Urothelium cell line (cell line): ENCODE measurements at places on chromosomes 3 and 15.

DNA sequence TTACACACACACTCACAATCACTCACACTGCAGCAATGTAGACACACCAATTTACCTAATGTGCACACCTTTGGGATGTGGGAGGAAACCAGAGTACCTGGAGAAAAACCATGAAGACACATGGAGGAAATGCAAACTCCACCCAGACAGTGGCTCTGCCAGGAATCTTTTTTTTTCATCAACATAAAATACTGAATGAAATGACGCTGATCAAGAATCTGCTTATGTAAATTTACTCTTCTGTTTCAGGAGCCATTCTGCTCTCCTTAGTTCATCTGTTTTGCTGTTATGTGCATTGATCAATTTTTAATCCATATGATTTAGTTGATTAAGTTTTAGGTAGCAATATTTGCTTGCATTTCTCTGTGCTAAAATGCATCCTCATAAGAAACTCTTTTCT lies 414.2 kb upstream of the CCDC54 start:
- DNase-seq = no peak

DNA sequence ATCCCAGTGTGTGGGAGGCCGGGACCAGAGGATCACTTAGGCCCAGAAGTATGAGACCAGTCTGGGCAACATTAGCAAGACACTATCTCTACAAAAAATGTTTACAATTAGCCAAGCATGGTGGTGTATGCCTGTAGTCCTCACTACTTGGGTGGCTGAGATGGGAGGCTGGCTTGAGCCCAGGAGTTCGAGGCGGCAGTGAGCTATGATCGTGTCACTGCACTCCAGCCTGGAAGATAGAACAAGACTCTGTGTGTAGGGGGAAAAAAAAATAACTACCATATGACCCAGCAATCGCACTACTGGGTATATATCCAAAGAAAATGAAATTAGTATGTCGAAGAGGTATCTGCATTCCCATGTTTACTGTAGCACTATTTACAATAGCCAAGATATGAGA lies 22.6 kb downstream of the RYK start:
- DNase-seq = no peak

GRCh38 chr15:70114221-70114620 lies 16.5 kb upstream of the TLE3 start:
- no peak for DNase-seq

DNA sequence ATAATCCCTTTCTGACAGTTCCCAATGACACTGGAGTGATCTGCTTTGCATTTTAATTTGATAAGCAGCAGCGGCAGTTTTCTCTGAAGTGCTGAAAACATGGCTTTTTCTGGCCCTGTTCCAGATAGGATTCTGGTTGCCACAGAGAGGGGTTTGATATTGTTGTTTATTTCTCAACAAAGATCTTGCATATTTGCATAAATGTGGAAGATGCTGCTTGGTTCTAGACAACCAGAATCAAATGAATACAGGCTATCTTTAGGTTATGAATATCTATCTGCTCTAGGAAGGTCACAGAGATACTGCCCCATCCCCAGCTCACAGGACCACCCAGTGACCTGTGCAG lies 137.1 kb downstream of the ZNF609 start:
- no peak for DNase-seq

DNA sequence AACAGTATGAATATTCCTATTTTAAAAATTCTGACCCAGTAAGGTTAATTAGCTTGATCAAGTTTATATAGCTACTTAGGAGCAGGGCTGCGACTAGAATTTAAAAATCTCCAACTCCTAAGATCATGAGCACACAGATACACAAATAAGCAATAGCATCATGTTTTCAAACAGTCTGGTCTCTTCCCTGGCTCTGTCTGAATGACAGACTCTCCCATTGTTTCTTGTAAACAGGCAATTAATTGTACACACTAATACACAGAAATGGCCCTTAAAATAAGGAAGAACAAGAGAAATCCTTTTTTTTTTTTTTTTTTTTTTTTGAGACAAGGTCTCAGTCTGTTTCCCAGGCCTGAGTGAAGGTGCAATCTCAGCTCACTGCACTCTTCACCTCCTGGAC lies 1064.4 kb upstream of the CFAP20DC start:
- no peak for DNase-seq

DNA sequence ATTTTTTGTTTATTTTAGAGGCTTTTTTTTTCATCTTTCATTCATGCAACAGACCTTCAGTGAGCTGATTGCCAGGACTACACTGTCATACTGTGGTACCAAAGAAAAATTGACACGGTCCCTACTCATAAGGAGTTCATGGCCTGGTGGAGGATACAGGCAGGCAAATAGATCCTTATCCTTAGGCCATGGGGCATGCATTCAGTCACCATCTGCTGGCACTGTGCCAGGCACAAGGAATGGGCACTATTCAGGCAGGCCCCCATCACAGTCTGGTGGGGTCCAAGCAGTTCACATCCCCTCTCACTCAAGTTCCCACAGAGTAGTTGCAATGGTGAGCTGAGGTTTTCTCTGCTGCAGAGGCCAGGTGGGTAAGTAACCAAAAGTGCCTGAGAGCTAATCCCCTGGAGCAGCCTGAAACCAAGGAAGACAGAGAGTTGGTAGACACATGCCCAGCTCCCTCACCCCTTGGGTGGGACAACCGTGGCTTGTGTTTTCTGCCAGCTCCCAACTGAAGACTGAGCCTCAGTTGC lies 17.3 kb downstream of the CISH start:
- no peak for DNase-seq

DNA sequence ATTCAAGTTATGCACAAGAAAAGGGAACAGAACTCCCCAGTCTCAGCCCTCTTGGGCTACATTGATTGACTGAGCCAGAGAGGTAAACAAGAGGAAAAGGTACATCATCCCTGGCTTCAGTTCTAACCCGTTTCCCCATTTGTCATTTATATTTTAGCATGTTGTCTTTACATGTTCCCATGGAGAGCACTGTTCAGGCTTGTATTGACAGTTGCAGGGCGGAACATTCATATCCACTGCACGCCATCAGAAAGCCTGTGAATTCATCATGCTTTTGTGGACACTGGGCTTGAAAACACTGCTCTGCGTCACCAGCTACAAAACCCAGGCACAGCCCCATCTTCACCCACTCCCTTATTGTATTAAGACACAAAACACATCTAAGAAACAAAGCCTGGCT lies 240.9 kb upstream of the EIF1B start:
- no peak for DNase-seq

DNA sequence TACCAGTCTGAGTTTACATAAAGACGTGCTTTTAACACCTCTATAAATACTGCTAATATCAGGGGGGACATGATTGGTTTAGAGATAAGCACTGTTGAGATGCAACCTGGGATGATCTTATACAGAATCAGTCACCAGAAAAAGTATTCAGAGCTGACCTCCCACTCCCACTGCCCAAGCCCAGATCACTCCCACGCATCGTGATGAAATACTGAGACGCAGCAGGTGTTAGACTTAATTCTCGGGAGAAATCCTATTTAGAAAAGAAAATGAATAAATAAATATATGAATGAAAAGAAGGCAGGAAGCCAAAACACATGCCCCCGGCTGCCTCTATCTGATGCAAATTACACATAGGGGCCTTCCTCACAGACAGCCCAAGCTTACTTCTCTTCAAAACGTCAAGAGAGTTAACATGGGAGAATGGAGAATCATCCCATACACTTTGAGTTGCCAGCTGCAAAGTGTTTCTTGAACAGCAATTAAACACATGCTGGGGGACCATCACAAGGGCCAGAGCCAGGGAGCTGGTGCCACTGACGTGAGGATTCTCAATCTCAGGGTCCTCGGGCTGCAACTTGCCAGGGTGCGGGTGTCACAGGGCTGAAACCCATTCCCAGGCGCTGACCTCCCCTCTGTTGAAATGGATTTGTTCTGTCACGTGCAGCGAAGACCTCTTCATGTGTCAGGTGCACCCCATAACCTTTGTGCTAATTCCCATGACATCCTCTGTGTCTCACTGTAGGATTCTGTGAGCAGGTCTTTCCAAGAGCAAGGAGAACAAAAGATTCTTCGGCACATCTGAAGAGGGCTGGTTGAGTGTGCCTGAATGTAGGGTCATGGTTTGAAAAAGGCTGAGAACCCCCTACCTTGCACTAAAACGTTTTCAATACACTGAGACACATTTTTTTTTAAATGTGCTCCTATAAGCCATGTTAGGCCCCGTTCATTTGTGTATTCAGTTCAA lies 764.2 kb upstream of the ARRDC4 start:
- no peak for DNase-seq
